ENCODE measurements at places on chromosomes 1 and 21. TPM values are rescaled to one million over a fixed set of nuclear protein-coding genes. Genes with fewer than 3 reads are reported as not detected.

DNA sequence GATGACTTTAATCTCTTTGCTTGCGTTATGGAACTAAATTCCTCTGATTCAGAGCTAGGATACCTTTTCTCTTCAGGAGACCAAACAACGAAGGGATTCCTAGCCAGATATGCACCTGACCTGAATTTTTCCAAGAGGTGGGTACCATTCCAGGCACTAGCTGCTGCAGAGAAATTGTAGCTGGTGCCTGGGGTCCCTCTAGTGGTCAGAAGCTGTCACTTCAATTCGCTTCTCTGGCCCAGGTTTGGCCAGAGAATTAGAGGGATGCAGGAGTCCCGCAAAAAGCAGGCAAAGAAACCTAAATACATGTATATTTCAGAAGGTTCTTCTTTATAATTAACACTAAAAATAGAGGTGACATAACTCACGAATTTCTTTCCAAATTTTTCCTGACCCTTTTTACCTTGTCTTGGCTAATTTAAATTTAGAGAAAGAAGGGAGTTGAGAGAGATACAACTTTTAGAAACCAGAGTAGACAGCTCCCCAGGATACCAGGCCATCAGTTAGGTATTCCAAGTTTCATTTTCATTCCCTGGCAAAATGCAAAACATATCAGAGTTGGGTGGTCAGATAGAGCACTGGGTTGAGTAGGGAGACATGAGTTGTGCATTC is 9.6 kb downstream of the ACKR1 start:
- DNase-seq = no peak

- DNase-seq = no peak
Observed at GRCh38 chr1:49106445-49106844, 329.8 kb upstream of the BEND5 start.

- no peak for DNase-seq
Observed at GRCh38 chr21:28687586-28687985, 305.1 kb downstream of the LTN1 start.

Gene HSF2BP
- total RNA-seq = 0.89 TPM

Gene KLHDC7A
- total RNA-seq = 0.30 TPM

Gene MLLT11
- total RNA-seq = 3.1 TPM

All from skin of body (tissue), 3 donors.